ENCODE measurements at places on chromosomes 16 and 17.

DNA sequence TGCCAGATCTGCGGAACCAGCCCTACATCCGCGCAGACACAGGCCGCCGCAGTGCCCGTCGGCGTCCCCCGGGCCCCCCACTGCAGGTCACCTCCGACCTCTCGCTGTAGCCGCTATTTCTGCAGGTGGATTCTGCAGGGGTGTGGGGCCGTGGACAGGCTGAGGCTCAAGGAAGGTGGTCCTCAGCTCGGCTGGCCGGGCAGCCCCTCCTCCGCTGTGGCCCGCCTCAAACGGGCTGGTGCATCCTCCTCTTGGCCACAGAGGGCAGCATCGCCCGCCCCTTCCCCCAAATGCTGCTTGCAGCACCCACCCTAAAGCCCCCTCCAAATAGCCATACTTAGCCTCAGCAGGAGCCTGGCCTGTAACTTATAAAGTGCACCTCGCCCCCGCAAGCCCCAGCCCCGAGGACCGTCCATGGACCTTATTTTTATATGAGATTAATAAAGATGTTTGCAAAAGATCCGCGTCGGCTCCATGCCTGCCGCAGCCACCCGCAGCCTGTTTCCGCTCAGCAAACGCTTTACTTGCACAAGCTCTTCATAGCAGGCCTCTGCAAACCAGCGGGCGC is 14.9 kb downstream of the SPATA32 start:
- no peak for DNase-seq

DNA sequence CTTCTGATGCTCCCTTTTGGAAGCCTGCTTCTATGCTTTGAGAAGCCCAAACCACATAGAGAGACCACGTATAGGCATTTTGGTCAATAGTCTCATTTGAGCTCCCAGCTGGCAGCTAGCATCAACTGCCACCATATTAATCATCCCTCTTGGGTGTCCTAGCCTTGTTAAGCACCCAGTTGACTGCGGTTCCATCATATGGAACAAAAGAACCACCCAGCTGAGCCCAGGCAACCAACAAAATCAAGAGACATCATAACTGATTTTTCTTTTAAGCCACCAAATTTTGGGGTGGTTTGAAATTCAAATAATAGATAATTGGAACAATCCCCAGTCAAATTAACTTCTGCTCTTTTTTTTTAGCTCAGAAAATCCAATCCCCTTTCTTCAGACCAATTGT is 53.9 kb downstream of the HS3ST3B1 start:
- no peak for DNase-seq

DNA sequence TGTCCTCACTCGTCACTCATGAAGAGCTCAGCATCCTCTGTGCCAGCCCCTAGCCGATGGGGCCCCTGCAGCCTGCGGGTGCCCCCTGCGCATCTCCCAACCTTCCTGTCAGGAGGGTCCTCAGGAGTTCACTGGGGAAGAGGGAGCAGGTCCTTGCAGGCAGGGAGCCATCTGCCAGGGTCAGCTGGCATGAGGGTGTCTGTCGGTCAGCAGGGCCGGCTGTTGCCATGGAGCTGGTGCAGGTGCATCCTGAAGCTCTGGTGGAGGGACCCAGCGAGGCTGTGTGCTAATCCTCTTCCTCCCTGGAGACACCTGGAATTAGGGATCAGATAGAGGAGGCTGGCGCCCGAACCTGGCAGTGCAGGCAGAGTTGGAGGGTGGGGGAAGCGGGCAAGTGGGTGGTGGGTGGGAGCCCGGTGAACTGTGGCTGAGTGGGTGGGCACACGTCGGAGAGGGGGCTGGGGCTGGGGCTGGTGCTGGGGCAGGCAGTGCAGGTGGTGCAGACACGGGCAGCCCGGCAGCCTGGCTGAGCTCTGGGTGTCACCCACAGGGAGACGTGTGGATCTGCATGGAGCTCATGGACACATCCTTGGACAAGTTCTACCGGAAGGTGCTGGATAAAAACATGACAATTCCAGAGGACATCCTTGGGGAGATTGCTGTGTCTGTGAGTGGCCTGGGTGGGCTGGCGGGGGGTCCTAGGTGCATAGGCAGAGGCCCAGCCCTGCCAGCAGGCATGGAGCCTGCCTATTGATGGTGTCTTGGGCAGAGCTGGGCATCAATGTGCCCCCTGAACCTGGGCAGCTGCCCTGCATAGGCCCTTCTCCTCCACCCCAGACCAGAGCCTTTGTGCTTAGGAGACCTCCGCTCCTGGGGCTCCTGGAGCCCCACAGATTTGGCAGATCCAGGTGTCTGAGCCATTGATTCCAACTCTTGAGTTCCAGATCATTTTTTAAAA is 17.4 kb downstream of the MAP2K3 start:
- no peak for DNase-seq

DNA sequence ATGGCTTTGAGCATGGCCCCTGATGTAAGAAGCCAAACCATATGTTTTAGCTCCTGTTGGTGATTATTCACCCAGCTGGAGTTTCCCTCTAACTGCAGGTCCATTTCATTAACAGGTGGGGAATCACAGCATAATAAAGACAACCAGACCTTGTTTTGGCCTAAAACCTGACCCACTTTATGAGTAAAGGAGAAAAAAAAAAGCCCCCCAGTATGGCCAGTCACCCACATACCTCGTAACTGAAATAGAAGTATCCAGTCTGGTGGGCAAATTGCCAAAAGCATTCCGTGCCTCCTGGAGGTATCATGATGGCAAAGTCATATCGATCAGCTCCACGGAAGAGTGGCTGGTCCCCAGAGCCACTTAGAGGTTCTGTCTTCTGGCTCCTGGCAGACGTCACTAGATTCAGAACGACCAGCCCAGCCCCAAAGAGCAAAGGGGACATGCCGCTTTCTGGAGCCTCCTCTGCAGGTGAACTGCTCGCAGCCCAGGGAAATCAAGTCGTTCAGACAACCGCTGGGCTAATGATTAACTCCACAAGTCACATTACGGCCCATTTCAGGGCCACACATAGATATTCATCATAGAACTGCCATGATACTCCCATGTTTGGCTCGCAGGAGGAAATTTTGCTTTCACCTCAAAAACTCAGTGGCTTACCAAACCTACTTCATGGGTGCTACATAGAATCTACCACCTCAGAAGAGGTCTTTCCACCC is at the start of gene TMED6:
TSS of gene TMED6 (minus strand) at position 478 of the 719 bp plus-strand sequence. CDS start at position 445, 33 bp downstream.
- DNase-seq, result no peak

GRCh38 chr16:49754495-49755312 is 101.2 kb downstream of the ZNF423 start:
- DNase-seq, result no peak

DNA sequence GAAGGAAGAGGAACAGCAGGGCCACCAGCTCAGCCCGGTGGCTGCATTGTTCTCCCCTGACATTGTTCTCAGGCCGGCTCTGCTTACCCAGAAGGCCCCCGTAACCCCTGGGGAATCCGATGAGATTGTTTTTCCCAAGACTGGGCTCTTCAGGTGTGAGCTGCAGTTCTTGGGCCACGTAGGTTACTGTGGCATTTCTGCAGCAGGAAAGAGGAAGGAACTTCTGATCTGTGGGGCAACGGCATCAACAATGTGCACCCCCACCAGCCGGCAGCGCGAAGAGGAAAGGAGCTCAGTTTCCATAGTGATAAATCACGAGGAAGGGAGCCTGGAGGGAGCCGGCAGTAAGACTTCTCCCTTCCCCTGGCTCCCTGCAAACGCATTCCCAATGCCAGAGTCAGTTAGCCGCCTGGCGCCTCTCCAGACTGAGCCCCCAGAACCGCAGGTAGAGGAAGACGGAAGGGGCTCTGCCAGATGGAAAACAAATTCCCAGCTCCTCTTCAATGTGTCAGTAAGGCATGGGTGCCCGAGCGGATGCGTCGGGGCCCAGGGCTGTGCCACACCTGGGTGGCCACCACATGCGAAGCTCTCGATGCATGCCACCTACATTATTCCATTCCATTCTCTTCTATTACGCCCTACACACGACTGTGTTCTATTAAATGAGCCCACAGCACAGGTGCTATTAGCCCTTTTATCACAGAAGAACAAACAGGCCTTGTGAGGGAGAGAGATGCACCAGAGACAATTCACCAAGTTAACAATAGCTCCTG is 21.5 kb upstream of the PECAM1 start:
- no peak for DNase-seq

DNA sequence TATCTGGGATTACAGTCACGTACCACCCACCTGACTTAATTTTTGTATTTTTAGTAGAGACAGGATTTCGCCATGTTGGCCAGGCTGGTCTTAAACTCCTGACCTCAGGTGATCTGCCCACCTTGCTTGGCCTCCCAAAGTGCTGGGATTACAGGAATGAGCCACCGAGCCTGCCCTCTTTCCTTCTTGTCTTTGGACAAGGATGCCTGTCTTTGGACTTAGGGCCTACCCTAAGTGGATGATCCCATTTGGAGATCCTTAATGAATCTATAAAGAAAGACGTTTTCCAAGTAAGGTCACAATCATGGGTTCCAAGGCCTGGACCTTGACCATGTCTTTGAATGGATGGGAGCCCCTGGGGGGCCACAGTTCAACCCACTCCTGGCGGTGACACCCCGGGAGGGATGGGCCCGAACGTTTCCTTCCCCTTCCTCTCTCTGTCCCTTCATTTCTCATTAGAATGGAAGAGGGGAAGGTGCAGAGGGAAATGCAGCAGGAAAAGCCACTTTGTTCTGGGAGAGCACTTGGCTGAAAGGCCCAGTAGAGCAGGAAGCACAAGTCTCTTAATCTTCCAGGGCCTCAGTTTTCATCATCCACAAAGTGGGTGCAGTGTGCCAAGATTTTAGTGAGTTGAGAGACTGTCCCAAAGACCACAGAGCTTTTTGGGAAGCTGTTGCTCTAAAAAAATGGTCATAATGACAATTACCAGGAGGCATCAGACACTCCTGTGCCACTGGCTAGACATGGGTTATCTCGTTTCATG is 353.3 kb downstream of the SEC14L1 start:
- DNase-seq, result no peak

GRCh38 chr17:12545877-12546513 is 119.7 kb upstream of the MYOCD start:
- DNase-seq, result no peak

DNA sequence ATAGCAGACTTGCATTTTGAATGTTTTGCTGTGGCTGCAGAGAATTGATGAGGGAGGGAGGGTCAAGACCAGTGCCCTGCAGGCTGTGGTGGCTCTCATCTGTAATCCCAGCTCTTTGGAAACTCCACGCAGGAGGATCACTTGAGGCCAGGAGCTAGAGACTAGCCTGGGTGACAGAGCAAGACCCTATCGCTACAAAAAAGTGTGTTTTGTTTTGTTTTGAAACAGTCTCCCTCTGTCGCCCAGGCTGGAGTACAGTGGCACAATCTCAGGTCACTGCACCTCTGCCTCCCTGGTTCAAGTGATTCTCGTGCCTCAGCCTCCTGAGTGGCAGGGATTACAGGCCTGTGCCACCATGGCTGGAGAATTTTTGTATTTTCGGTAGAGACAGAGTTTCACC is 1.9 kb upstream of the UBE2G1 start:
- DNase-seq, result no peak

DNA sequence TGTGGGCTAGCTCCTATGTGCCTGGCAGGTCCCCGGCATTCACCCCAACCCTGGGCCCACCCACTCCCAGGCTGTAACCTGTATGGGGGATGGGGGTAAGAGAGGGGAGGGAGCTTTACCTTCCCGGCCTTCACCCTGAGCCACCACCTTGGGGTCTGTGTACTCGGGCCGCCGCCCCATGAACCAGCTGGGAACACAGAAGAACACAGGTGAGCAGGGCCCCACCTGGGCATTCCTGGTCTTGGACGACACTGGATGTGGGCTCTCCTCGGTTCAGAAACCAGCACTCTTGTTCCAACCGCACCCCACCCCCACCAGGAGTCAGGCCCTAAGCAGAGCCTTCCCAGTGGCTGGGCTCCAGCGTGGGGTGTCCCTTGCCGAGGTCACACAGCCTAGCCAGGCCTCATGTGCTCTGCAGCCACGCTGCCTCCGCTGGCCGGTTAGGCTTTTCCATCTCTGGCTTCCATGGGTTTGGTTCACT is 18.8 kb downstream of the B9D1 start:
- no peak for DNase-seq

DNA sequence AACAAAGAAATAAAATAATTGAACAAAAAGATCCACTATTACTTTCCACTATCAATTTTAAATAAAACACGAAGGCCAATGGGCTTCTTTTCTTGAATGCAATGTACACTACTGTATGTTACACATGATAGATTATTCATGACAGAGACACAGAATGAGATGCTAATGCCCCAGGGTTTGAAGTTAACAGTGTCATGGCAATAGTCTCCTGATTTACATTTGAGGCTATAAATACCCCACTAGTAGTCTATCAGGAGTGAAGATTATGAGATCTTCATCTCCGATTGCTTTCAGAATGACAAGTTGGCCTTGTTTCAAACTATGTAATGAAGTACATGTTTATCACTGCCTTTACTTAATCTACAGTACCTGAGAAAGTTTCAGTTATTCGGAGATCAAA is 84.4 kb downstream of the RPGRIP1L start:
- DNase-seq, result no peak

- DNase-seq, result no peak
These were observed 398.5 kb upstream of the DYNLRB2 start for GRCh38 chr16:80142281-80142680.

GRCh38 chr16:57289391-57290257 is 5.2 kb upstream of the PLLP start:
- no peak for DNase-seq

GRCh38 chr17:29929533-29930408 is at the start of gene SSH2:
Gene SSH2, minus strand, starts transcription at chr17:29930228. Its CDS starts 228 bp downstream, at chr17:29930000.
- peak; percentile 79 for DNase-seq

- no peak for DNase-seq
These were observed 48.8 kb upstream of the CLEC19A start for GRCh38 chr16:19236561-19237209.

DNA sequence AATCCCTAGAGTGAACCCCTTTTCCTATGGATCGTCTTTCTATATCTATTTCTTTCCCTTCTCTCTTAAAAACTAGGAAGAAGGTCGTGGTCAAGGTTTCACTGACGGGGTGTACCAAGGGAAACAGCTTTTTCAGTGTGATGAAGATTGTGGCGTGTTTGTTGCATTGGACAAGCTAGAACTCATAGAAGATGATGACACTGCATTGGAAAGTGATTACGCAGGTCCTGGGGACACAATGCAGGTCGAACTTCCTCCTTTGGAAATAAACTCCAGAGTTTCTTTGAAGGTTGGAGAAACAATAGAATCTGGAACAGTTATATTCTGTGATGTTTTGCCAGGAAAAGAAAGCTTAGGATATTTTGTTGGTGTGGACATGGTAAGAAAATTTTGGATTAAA is 9.6 kb downstream of the CYLD start:
- DNase-seq, result no peak

Measured in NCI-H2029 treated with DMSO at 0.1 percent for 48 hours (cell line).